CD4-positive, alpha-beta memory T cell (primary cell): ENCODE measurements at places on chromosomes 12 and 14.

GRCh38 chr14:65476273-65476941, 63.9 kb downstream of the FUT8 start:
- no peak for DNase-seq

DNA sequence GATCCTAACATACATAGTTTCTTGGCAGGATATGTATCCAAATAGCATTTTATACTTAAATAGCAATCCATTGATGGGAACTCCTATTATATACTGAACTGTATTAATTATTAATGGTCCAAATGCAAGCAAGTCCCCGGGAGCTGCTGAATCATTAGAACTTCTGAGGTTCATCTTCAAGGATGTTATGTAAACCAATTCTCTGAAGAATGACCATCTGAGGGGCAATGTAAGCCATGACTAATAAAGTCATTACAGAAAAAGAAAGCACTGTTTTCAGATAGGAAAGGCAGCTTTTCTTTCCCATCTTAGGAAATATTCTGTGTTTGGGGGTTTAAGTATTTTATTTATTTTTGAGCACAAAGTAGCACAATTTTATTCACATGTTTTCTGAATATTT, 166.1 kb upstream of the SLC16A7 start:
- no peak for DNase-seq

DNA sequence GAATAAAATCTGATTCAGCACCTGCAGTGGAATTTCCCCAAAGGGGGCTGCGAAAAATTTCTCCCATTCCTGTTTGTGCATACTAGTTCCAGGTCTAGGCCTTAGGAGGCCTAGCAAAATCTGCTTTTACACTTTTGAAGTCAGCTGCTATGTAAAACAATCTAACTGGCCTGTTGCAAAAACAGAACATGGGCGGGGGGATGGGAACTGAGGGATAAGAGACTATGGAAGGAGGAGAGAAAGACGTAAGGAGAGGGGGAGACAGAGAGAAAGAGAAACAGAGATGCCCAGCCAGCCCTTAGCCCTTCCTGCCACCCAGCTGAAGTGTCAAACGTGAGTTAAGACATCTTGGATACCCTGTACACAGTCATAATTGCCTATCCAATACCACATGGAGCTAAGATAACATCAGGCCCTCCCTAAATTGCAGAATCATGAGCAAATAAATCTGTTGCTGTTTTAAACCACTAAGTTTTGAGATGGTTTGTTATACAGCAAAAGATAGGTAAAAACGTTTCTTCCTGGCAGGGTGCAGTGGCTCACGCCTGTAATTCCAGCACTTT, 45.6 kb downstream of the SPTLC2 start:
- no peak for DNase-seq

DNA sequence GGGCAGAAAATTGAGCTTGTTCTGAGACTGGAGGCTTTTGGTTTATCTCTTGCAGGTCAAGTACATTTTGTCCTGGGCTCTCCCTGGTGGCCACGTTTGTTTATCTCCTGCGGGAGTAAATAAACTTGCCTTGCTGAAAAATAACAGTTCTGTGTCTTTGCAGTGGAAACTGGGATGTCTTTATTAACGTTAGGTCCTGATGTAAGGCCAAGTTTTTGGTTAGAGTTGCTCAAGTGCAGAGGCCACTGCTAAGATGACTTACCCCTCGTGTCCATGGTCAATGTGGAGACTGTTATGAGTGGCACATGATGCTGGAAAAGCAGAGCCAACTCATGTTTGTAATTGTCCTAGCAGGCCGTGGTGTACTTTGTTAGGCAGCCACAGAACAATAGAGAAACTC, 3.8 kb downstream of the PTPN11 start:
- DNase-seq = no peak

DNA sequence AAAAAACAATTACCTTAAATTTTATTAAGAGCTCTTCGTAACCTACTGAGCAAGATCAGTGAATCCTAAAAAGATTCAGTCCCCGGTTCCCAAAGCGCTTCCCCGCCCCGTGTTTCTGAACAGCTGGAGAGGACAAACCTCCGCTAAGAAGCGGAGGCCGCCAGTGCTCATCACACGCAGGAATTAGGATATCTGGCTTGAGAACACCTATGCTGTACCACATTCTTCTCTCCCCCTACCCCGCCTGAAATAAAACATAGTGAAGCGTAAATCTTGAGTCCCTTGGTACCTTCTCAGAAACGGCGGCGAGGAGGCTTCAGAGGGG, 774 bp upstream of the WDR20 start:
- no peak for DNase-seq

DNA sequence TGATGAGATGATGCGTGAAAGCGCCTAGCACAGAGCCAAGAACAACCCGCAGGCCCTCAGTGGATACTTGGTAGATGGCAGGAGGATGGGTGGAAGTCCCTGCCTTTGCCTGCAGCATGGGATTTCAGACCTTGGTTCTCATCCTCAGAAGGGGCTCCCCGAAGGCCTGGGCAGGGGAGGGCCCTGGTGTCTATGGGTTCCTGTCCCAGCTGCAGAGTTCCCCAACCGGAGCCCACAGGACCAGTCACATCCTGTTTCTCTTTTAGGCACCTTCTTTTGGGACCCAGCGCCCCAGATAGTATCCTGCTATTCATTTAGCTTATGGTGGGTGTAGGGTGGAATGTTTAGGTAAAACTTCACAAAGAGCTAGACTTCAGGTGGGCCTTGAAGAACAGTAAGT, 55.5 kb downstream of the CALM1 start:
- no peak for DNase-seq

- DNase-seq = no peak
Observed at GRCh38 chr12:64086946-64087345, 135.2 kb downstream of the KICS2 start.

DNA sequence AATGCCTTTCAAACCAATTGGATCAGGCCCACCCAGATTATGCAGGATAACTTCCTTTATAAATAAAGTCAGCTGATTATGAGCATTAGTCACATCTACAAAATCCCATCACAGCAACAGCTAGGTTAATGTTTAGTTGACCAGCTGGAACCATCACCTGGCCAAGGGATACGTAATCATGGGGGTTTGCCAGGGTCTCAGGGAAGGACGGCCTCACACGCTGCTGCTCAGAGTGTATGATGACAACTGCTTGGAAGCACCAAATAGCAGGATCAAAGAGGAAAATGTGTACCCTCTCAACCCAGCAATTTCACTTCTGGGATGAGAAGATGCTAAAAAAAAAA, 162.6 kb downstream of the SLC15A4 start:
- DNase-seq = no peak

- DNase-seq = peak; percentile 69
Observed at GRCh38 chr12:94207849-94208621, 59.7 kb downstream of the PLXNC1 start.

DNA sequence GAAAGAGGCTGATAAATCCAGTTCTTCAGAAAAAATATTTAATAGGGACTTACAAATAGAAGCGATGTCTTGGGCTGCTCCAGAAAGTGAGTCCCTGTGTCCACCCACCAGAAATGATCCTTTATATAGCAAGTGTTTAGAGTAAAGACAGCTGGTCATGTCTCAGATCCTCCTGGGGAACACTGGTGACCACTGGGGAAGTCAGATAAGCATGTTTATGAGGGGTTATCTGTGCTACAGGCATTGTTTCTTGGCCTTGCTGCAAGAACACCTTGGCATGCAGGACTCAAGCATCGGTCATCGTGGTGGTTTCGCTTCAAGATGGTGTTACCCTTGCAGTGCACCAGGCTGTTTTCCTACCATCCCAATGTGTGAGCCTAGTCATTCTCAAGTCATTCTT, 27.2 kb downstream of the CPM start:
- no peak for DNase-seq

GRCh38 chr12:12819752-12820311, 6.7 kb downstream of the DDX47 start:
- DNase-seq = no peak

GRCh38 chr14:76767681-76768656, 6.7 kb downstream of the VASH1 start:
- DNase-seq = peak; percentile 75

DNA sequence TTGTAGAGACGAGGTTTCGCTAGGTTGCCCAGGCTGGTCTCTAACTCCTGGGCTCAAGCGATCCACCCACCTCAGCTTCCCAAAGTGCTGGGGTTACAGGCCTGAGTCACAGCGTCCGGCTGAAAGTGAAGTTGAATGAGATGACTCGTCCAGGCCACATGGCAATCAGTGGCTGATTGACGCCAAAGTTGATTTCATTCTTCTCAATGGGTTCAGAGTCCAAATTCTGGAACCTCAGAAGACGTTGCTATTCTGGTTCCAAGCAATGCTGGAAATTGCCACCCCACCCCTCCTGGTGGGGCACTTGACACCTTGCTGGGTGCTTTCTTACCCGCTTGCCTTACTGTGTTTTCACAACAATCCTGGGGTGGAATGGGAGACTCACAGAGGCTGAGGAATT, 14.9 kb downstream of the ABCB9 start:
- DNase-seq = no peak

GRCh38 chr12:113463746-113464451, 7.8 kb downstream of the LHX5 start:
- DNase-seq = no peak

GRCh38 chr14:69399750-69400149, 1.3 kb downstream of the SLC39A9 start:
- no peak for DNase-seq

- DNase-seq = no peak
Observed at GRCh38 chr14:33696165-33696564, 254.7 kb downstream of the EGLN3 start.
